H9 (cell line): ENCODE measurements at places on chromosomes 11 and 22.
A peak's percentile ranks its signal among the peaks of the same experiment; 100 is the strongest.

DNA sequence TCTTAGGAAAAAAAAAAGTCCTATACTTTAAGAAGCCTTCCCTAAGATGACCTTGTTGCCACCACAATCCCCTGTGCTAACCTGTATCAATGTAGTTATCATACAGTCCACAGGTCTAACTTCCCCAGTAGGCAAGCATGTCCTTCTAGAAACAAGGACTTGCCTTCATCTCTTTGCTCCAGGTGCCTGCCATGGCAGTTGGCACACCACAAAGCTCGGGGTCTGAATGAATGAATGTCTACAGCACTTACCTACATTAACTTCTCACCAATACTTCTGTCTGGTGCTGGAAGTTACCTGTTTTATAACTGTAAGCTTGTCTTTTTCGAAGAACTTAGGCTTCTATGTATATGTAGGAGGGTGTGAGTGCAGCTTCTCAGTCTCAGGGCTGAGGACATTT lies 23.4 kb downstream of the CLPB start:
- DNase-seq, result no peak

- DNase-seq, result no peak
These were observed 30.2 kb downstream of the ABCC8 start for GRCh38 chr11:17446482-17446881.

DNA sequence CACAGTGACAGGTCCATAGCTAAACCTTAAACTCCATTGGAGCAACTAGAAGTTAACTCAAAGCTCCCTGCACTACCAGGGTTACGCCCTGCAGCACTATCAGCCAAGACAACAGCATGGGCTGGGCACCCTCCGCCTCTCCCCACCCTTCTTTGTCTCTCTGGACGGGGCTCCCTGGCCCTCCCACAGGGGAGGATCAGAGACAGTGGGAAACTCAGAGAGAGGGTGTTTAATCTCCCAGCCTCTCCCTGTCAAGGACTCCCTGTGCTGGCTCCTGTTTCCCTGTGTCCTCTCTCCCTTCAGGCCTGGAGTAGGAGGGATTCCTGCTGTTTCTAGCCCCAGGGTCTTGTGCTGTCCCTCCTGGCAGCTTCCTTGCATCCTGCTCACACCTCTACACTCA lies 56.9 kb upstream of the CSNK2A3 start:
- no peak for DNase-seq

GRCh38 chr22:31077681-31078080 lies 3.4 kb upstream of the SMTN start:
- DNase-seq, result no peak

GRCh38 chr11:2092464-2092910 lies 46.7 kb downstream of the IGF2 start:
- no peak for DNase-seq

DNA sequence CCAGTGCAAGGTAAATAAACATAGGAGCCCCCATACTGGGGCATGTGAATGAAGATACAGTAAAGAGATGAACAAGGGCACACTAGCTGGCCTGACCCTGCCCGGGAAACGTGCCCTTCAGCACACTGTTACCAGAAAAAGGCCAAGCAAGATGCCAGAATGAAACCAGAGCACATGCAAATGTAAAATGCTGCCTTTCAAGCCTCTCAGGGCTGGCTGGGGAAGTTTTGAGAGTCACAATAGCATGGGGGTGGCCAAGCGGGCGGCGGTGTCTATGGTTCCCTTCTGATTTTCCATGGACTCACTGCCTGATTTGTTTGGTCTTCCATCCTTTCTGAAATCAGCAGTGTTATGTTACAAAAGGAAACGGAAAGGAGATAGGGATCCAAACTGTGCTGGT lies 18.9 kb upstream of the SUSD2 start:
- no peak for DNase-seq

DNA sequence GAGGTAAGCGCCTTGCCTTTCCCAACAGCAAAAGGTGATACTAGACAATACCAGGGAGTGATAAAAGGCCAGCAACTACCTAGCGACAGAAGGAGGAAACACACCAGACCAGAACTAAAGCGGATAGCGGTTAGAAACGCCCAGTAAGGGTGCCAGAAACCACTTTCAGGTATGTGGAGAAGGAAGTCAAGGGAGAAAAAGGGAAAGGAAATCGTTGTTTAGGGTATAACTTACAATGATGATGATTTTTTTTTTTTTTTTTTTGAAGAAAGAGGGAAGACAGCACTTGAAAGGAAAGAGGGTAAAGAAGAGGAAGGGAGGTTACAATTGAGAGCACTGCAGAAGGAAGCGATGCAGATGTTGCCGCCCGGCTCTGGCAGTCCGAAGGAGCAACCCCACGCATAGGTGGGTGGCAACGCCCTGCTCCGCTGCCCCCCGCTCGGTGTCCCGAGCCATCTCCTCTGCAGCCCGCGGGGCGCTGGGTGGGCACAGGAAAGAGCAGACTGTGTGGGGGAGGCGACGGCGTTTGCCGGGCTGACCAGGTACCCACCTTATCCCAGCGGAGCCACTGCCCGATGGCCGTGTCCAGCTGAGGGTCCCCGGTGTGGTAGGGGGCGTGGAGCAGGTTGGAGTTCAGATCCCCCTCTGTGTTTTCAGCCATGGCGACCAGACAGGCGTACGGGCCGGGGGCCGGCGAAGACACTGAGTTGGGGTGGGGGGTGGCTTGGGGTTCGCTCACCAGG lies 561 bp downstream of the PGM2L1 start:
- DNase-seq, result peak; percentile 45

- peak; percentile 62 for DNase-seq
These were observed 32.7 kb upstream of the GLYATL1B start for GRCh38 chr11:59053387-59053786.

DNA sequence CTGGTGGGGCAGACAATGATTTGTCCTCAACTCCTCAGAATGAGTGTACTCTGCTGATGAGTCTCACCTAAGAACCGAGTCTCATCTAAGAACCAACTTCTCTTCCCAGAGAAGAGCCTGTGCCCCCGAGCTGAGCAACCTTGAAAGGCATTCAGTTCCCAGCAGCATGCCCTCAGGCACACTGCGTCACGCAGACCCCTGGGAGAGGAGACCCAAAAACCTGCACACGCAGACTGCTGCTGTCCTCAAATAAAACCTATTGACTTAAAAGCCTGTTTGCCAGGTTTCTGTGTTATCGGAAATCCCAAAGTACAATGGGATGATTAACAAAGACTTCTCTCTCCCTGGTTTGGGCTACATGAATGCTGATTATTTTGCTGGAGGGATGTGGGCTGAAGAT lies 121.2 kb downstream of the C11orf58 start:
- DNase-seq, result no peak

DNA sequence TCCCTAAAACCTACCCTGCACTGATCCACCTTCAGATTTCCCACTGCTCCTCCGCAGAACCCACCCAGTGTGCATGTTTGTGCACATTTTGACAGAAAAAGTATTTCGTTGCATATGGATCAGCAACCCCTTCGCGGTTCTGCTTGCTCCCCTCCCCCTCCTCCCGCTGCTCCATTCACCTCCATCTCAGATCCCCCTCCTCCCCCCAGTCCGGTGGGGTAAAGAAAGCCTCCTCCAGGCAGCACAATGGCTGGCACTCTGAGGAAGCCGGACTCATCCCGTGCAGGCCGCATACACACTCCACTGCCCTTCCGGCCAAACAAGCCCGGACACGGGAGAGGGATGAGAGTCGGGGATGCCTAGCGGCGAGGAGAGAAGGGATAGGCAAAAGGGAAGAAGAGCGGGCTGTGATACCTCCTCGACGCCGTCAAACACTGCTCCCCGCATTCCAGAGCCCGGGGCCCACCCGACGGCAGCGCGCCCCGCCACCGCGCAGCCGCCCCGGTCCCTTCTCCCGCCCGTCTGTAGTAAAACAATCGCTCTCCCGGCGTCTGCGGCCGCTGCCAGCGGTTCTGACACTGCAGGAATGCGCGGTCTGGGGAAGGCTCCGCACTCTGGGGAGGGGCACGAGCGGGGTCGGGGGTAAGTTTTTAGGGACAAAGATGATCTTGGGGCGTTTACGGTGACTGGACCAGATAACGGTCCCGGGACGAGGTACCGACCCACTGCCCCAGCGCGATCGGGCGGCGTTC lies 915 bp downstream of the FEZ1 start:
- peak; percentile 41 for DNase-seq

DNA sequence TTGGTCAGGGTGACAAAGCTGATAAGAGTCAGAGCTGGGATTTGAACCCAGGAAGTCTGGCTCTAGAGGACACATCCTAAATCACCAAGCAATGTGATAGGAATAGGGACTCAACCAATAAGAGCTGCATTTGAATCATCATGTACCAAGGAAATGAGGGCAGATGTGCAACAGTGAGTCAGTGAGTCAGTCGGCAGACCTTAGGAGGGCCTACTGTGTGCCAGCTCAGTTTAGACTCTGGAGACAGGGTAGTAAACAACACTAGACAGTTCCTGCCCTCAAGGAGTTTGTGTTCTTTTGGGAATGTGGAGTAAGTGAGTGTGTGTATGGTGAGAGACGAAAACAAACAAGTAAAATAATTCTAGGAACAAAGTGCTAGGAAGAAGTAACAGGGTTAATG lies 11.2 kb downstream of the IL10RA start:
- no peak for DNase-seq

GRCh38 chr22:50226875-50227165 lies 18.0 kb downstream of the TUBGCP6 start:
- no peak for DNase-seq

DNA sequence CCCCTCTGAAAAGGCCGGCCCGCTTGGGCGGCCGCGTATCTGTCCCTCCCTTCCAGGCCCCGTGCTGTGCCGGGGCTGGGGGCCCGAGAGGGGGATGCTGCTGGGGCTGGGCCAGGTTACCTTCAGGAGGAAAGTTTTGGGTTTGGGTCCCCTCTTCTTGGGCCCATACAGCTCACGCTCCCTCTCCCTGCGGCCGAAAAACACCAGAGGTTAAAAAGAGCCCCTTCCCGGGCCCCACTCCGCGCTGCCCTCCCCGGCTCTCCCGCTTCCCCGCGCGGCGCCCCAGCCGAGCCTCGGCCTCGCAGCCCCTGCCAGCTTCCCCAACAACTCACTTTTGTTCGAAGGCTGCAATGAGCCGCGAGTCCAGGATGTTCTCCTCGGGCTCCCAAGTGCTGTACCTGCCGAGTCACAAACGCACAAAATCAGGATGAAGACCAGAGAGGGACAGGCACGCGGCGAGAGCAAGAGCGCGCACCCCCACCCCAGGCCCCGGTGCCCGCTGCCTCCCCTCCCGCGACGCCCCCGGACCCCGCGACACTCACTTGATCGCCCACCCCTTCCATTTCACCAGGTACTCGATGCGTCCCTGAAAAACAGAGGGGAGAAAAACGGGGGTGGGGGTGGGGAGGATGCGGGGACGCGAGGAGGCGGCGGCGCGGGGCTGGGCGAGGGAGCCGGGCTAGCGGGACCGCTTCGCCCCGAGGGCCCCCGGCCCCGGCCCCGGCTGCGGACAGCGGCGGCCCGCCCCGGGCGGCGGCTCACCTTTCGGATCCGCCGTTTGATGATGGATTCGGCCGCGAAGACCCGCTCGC lies 450 bp downstream of the CBX6 start:
- no peak for DNase-seq

DNA sequence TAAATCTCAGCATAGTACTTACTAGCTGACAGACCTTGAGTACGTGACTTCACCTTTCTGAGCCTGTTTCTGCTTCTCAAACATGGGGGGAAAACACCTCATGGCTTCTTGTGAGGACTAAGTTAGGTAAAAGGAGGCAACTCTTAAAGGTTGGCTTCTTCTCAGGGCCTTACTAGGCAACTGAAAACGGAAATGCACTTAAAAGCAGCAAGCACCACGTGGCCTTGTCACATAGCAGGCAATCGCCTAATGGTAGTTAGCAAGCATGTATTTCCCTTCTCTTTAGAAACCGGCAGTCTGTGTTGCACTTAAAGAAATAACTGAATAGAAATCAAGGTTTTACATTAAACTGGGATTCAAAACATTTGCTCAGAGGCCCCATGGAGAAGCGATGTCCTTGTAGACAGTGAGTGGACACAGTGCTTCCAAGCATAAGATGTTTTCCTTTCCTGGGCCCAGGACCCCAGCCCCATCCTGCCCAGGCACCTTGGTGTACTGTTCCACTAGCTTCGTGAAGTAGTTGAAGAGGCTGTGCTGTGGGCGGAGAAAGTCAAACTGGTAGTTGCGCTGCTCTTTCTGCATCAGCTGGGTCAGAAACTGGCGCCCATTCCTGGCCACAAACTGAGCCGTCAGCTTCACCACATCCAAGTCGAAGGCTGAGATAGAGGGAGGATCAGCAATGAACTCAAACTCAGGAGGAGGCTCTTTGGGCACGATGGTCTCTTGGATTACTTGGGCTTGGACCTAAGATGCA lies 12.1 kb downstream of the SF3A1 start:
- no peak for DNase-seq

- peak; percentile 74 for DNase-seq
These were observed 6.2 kb downstream of the SHISA8 start for GRCh38 chr22:41908411-41909309.
